Esophagus mucosa (tissue), 1 donor: ENCODE measurements at places on chromosomes 16 and 17. TPM values are rescaled to one million over a fixed set of nuclear protein-coding genes. Genes with fewer than 3 reads are reported as not detected.

- ATAC-seq: no peak
These were observed 6.2 kb upstream of the SPATA2L start for GRCh38 chr16:89707695-89708094.

DNA sequence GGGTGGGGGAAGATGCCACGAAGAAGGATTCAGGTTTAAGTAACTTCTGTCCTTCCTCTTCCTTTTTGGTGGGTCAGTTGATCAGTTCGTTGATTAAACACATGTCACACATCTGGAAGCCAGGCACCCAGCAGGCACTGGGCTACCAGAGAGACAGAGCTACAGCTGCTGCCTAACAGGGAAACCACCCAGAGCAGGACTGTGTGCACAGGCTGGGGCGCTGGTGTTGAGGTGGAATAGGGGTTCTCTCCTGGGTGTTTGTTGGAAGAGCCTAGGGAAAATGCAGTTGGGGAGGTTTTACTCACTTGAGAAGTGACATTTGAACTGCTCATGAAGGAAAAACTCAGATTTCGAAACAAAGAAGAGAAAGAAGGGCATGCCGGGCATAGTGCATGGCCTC is 152.4 kb downstream of the IRX5 start:
- ATAC-seq: no peak

DNA sequence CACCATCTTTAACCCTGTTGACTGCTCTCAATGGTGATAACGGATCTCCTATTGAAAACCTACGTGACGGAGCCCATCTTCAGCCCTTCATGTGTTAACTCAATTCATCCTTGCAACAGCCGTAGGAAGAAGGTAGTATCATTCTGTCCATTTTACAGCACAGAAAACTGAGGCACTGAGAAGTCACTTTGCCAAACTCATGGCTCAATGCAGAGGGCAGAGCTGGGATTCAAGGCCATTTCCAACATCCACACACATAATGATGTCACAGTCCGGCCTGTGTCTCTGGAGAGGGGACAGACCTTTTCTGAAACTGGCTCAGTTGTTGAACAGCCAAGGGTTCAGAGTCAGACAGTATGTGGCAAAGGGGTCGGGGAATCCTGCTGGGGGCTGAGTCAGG is 52.6 kb upstream of the CMIP start:
- no peak for ATAC-seq

GRCh38 chr17:82212331-82213250 is at the start of gene CCDC57:
Gene CCDC57, minus strand, starts transcription at chr17:82212842. Its CDS starts 10,898 bp downstream, at chr17:82201944.
- ATAC-seq: peak; percentile 67

DNA sequence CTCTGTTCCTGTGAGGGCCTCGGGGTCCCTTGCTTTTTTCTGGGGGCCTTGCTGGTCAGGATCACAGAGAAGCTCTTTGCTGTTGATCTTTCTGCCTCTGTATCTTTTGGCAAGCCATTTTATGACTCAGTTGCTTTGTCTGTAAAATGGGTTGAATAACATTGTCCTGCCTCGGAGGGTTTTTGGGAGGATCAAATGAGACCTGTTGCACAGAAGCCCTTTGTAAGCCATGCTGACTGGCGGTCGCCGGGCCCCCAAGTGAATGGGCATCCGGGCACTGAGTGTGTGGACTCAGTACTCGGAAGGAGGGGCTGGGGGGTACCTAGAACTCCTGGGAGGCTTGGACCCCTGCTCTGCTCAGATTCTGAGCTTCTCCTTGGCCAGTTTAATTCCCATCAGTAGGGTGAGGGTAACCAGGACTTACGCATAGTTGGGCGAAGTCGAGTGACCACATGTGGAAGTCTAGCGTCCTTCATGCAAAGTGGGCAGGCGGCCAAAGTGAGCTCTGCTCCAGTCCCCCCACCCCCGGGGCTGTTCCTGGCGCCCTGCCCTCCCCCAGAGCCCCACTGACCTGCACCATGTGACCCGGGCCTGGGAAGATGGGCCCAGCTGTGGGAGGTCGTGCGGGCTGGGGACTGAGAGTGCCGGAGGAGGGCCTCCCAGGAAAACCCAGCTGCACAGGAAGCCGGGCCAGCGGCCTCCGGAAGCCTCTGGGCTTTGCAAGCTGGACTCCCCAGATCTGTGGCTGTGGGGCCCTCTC is 284.0 kb downstream of the SEC14L1 start:
- ATAC-seq: no peak

DNA sequence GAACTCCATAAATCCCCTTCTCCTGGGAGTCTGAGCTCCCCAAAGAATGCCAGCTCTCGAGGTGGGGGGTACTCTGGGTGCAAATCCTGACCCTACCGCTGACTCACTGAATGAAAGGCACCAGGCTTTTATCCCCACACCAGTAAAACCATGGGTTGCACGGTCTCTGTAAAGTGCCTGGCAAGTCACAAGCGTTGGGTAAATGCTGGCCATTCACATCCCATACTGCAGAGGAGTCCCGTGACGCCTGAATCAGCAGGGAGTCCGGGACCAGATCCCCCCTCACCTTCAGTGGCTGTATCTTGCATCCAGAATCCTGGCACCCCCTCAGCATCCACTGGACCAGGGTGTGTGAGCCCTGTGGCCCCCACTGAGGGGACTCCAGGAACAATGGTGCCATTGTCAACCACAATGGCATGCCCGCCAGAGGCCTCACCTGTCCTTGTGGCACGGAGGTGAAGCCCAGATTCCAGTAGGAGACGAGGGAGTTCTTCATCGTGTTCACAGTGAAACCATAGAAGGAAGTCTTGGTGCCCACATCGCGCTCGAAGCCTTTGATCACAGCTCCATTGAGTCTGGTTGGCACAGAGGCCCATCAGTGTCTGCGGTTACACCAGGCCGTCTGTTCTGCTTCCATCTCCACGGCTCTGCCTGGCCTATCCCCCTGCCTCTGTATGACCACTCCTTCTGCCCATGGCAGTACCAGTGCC is 13.3 kb downstream of the ST6GALNAC2 start:
- ATAC-seq: no peak

- peak; percentile 77 for ATAC-seq
These were observed 17.6 kb downstream of the CDK5R1 start for GRCh38 chr17:32504166-32504990.

DNA sequence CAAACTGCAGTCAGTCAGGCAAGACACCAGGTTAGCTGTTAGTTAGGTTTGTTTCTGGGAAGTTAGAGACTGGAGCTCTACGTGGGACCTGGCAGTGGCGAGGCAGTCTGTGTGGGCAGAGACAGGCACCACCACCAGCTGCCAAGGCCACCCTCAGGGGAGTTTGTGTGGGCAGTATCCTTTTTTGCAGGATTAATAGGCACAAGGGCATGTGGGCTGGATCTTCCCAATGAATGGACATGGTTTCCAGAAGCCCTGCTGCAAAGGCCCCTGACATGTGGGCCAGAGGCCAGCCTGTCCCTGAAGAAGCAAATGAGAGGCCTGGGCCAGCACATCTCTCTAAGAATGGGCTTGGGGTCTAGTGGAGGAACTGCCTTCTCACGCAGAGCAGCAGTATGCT is 19.2 kb upstream of the SREBF1 start:
- no peak for ATAC-seq

- peak; percentile 6 for ATAC-seq
These were observed 55.6 kb upstream of the MAP3K14 start for GRCh38 chr17:45372325-45372869.

- no peak for ATAC-seq
These were observed 55.2 kb downstream of the CDH11 start for GRCh38 chr16:65066651-65067050.

DNA sequence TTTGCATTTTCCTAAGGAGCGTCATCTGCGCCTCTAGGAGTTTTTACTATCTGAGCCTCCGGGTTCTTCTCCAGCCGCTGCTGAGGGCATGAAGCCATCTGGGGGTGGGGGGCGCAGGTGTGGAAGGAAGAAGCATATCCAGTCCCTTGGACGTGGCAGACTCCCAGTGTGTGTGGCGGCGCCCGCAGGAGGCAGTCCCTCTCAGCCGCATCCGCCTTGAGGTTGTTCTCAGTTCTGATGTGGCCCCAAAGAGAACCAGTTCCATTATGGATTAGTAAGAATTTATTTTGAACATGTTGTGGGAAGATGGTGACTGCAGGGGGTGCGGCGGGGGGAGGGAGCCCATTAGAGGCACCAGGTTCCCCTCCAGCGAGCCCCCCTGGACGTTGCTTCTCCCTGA is 100.2 kb downstream of the SEC14L1 start:
- ATAC-seq: no peak

GRCh38 chr17:4127555-4127954 is 15.3 kb downstream of the ZZEF1 start:
- no peak for ATAC-seq

- ATAC-seq: no peak
These were observed 26.0 kb upstream of the CDH15 start for GRCh38 chr16:89145406-89146161.

DNA sequence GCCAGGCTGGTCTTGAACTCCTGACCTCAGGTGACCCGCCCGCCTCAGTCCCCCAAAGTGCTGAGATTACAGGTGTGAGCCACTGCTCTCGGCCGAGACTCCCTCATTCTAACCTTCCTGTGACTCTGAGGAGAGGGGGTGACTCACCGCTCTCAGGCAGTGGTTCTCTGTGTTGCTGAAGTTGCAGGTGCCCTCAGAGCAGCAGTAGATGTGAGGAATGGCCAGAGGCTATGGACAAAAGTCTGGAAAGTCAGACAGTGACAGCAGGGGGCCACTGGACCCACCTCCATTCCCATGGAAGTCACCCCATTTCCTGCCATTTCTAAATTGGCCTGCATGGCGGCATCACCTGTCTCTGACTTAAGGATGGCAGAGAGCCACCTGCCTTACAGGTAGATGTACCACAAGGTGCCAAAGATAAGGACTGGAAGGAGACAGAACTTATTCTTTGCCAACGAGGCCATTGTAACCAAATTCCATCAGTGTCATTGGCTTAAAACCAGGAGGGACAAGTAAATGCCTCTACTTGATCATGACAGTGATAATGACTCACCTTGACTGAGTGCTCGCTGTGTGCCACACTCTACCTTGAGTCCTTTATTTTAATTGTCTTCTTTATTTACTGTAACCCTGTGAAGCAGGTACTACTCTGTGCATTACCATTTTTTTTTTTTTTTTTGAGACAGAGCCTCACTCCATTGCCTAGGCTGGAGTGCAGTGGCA is 15.3 kb upstream of the CNOT1 start:
- ATAC-seq: peak; percentile 88

Gene KRT27
- total RNA-seq: not detected

Gene CYTH1
- total RNA-seq: 54.7 TPM

Gene SRCIN1
- total RNA-seq: 6.6 TPM

Gene KRT36
- not detected for total RNA-seq

Gene SLC6A4
- total RNA-seq: 1.5 TPM

Gene COL1A1
- total RNA-seq: 42.7 TPM
